ENCODE measurements at places on chromosomes 2 and 18.
A peak's percentile ranks its signal among the peaks of the same experiment; 100 is the strongest.

- peak; percentile 61 for DNase-seq
These were observed 25.8 kb downstream of the NYAP2 start for GRCh38 chr2:225425284-225425683.

DNA sequence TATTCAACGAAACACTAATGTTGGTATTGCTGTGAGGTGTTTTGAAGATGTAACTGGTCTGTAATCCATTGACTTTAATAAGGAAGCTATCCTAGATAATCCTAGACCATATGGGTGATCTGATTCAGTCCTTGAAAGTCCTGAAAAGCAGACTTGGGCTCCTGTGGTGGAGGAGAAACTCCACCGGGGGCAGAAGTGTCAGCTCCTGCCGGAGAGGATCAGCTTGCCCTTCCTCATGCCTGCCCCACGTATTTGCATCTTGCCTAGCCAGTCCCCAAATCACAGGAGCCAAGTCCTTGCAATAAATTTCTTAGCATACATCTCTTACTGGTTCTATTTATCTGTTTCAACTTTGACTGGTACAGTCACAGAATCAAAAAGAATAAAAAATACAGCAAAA, 144.2 kb upstream of the DLGAP1 start:
- DNase-seq: no peak

- DNase-seq: no peak
These were observed 233.4 kb downstream of the NDUFA10 start for GRCh38 chr2:239791526-239792404.

DNA sequence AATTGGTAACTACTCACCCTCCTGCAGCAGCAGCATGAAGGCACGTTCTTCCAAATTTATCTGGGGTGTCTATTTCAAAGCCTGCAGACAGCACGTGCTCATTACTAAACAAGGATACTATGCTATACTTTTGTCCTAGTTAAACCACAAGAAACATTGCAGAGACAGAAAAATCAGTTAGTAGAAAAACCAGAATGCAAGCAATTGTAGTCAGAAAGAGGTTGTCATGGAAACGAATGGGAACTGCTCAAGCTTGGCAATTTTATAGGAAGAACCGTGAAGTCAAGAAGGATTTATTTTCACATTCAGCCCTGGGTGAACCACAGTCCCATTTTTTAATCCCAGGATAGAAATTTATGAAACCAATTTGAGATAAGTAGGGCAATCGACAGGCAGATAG, 162.2 kb upstream of the PGAP1 start:
- DNase-seq: no peak

DNA sequence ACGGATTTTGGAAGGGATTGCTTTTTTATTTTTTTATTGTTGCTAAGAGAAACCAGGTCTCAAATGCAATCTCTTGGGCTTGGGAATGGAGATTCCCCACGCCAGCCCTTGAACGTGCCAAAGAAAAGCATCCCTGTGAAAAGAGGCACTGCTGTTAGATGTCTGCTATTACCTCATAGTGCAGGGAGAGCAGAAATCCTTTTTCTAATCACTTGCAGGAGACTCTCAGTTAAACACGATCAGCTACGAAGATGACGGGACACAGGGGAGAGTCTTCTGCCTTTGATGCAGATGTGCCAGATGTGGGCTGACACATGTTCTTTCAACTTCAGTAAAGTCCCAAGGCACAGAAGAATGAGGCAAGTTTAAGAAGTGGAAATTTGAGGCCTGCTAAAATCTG, 381.6 kb upstream of the TRIB2 start:
- DNase-seq: no peak

- no peak for DNase-seq
These were observed 32.5 kb upstream of the ARL5A start for GRCh38 chr2:151860613-151861146.
